T-cell (primary cell): ENCODE measurements at places on chromosomes 4 and X. TPM values are rescaled to one million over a fixed set of nuclear protein-coding genes. Genes with fewer than 3 reads are reported as not detected.
A peak's percentile ranks its signal among the peaks of the same experiment; 100 is the strongest.

DNA sequence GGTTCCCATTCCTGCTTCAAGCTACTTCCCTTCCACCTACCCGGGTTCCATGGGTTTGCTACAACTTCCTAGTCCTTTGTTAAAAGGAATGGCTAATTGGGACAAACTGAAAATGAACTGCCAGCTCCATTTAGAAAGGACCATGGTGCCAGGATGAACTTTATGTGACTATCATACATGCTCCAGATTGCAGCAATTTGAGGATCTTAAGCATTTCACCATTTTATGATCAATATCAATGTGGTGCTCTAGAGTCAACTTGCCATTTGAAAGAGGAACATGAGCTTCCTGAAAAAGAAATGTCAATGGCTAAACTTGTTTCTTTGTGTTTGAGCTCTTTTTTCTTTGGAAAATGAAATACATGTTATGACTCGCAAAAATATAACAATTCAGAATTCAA lies 92.7 kb upstream of the IL15 start:
- no peak for DNase-seq
- H3K36me3 ChIP-seq = no peaks in the 10 kb centered on the region
- H3K27ac ChIP-seq = no peak overlapping the region
- H3K27me3 ChIP-seq = peaks cover 2% of the 10 kb centered on the region
- no peak overlapping the region for H3K4me3 ChIP-seq

Gene HOPX
- 6.3 TPM for total RNA-seq

Gene RAB40AL
- total RNA-seq = 0.26 TPM

DNA sequence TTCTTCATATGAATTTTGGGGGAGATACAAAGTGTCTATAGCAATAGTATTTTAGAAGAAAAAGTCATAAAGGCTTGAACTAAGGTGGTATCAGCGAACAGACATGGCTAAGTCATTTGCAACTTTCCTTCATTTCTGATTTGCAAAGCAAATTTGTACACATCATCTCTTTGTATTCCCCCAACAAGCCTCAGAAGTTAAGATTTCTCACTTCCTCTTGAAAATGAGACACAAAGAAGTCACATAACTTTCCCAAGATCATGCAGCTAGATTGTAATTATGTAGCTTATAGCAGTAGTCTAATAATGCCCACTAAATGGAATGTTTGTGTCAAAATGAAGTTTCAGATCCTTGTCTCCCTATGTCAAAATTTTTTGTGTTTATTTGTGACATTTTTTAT lies 709.8 kb upstream of the HS3ST1 start:
- DNase-seq = no peak
- no peaks in the 10 kb centered on the region for H3K36me3 ChIP-seq
- no peaks in the 10 kb centered on the region for H3K4me1 ChIP-seq
- no peaks in the 10 kb centered on the region for H3K27me3 ChIP-seq
- H3K27ac ChIP-seq = no peak overlapping the region
- no peak overlapping the region for H3K4me3 ChIP-seq

- no peak overlapping the region for H3K4me3 ChIP-seq
- H3K27me3 ChIP-seq = no peaks in the 10 kb centered on the region
- no peak for DNase-seq
- H3K4me1 ChIP-seq = no peaks in the 10 kb centered on the region
- H3K27ac ChIP-seq = no peak overlapping the region
These were observed 160.4 kb upstream of the GPR101 start for GRCh38 chrX:137194164-137194563.

Gene HSD17B13
- 0.23 TPM for total RNA-seq

- H3K27me3 ChIP-seq = peaks cover 2% of the 10 kb centered on the region
- no peaks in the 10 kb centered on the region for H3K4me1 ChIP-seq
- no peak overlapping the region for H3K27ac ChIP-seq
- H3K36me3 ChIP-seq = no peaks in the 10 kb centered on the region
- no peak overlapping the region for H3K4me3 ChIP-seq
These were observed 7.9 kb upstream of the NOCT start for GRCh38 chr4:139007640-139008039.

Gene ACSL4
- 16.2 TPM for total RNA-seq

Gene DMRTC1
- total RNA-seq = 1.5 TPM

DNA sequence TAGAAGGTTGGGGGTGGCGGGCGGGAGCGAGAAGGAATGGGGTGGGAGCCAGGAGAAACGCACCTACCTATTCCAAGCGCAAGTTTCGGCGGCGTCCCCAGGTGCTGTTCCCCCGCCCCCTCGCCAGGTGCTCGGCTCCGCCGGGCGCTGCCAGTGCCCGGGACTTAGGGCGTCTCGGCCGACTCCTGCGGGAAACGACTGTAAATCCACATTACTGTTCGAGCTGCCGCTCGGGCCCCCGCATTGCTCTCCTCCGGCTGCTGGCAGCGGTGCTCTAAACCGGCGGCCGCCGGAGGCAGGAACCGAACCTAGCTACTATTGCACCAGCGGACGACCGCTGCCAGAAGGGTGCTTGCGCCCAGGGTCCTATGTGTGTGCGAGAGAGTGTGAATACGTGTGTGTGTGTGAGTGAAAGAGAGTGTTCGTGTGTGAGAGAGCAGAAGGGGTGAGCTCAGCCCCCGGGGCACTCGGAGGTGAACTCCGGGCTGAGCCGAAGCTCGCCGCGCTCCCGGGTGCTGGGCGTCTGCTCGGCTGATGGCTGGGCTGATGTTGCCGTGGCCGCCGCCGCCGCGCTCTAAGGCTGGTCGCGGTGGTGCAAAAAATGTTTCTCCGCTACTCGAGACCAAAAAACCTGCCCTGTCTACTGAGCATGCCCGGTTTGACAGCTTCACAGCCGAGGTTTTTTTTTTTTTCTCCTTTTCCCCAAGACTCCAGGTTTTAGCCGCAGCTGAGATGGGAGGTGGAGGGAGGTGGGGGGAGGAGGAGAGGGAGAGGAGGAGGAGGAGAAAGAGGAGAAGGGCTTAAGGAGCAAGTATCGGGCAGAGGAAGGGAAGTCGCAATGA lies 115.7 kb upstream of the TEX13C start:
- H3K4me1 ChIP-seq = peaks cover 31% of the 10 kb centered on the region
- no peak for DNase-seq
- peak overlapping the region; percentile 42 for H3K4me3 ChIP-seq
- no peak overlapping the region for H3K27ac ChIP-seq
- H3K36me3 ChIP-seq = no peaks in the 10 kb centered on the region

Gene EDA2R
- total RNA-seq = 0.66 TPM

Gene OCRL
- total RNA-seq = 2.5 TPM

- no peaks in the 10 kb centered on the region for H3K27me3 ChIP-seq
- H3K27ac ChIP-seq = no peak overlapping the region
- H3K36me3 ChIP-seq = no peaks in the 10 kb centered on the region
- no peaks in the 10 kb centered on the region for H3K4me1 ChIP-seq
- no peak overlapping the region for H3K4me3 ChIP-seq
These were observed 418.0 kb upstream of the PITX2 start for GRCh38 chr4:111040904-111041303.

GRCh38 chr4:107966903-107967302 lies 22.8 kb upstream of the HADH start:
- H3K36me3 ChIP-seq = no peaks in the 10 kb centered on the region
- H3K27me3 ChIP-seq = no peaks in the 10 kb centered on the region
- H3K27ac ChIP-seq = no peak overlapping the region

DNA sequence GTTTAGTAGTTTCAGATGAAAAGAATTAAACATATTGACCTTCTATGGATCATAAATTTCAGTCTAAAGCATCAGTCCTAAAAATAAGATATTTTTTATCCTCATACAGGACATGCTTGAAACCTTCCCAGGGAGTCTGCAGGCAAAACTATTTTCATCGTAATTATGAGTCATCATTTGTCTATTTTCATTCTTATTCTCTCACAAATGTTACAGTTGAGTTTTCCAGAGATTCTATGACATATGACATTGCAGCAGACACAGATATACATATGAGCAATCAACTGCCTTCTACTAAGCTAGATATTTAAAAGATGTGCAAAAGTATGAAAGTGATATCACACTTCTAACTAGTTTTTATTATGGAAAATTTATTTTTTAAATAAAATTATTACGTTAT lies 398.0 kb downstream of the MAGEB5 start:
- no peaks in the 10 kb centered on the region for H3K27me3 ChIP-seq
- H3K27ac ChIP-seq = no peak overlapping the region
- no peaks in the 10 kb centered on the region for H3K4me1 ChIP-seq
- H3K4me3 ChIP-seq = no peak overlapping the region
- no peaks in the 10 kb centered on the region for H3K36me3 ChIP-seq
- DNase-seq = no peak
